A549 treated with Hydrocortisone at 1 μM for 4 hours (cell line): ENCODE measurements at places on chromosomes 2 and 18. TPM values are rescaled to one million over a fixed set of nuclear protein-coding genes. Genes with fewer than 3 reads are reported as not detected.

The ZRANB3 gene
- total RNA-seq = 4.5 to 6.0 TPM (median 5.3 TPM) in 5 replicates

The RAMP1 gene
- total RNA-seq = 0.15 TPM in 1 of 5 replicates, not detected in the others

The GNAL gene
- total RNA-seq = 4.7 to 6.8 TPM (median 5.8 TPM) in 5 replicates

The REEP1 gene
- total RNA-seq = 0.88 to 1.2 TPM (median 1.1 TPM) in 5 replicates

The PLEK gene
- not detected in 5 replicates for total RNA-seq

The GDF7 gene
- 0.07 to 0.13 TPM (median 0.09 TPM) in 5 replicates for total RNA-seq

The SF3B1 gene
- total RNA-seq = 123 to 138 TPM (median 127 TPM) in 5 replicates

The LOXL3 gene
- 0.28 to 0.57 TPM (median 0.40 TPM) in 5 replicates for total RNA-seq

The M1AP gene
- total RNA-seq = 0.03 TPM in 1 of 5 replicates, not detected in the others

The REG3A gene
- not detected in 5 replicates for total RNA-seq

The VWA3B gene
- 0.15 to 0.29 TPM (median 0.26 TPM) in 3 of 5 replicates, not detected in the others for total RNA-seq

The TFPI gene
- 39.7 to 63.5 TPM (median 50.6 TPM) in 5 replicates for total RNA-seq

The ARL5A gene
- total RNA-seq = 17.8 to 26.6 TPM (median 24.3 TPM) in 5 replicates

The INPP5D gene
- 0.43 to 0.69 TPM (median 0.54 TPM) in 5 replicates for total RNA-seq

The CXCR4 gene
- 0.46 to 0.99 TPM (median 0.56 TPM) in 5 replicates for total RNA-seq

The CYRIA gene
- total RNA-seq = 0.27 to 0.44 TPM (median 0.30 TPM) in 5 replicates

The QPCT gene
- total RNA-seq = 19.8 to 23.6 TPM (median 21.4 TPM) in 5 replicates

The DPP4 gene
- 0.61 to 1.2 TPM (median 0.76 TPM) in 5 replicates for total RNA-seq

The ACADL gene
- 0.08 to 0.15 TPM (median 0.14 TPM) in 5 replicates for total RNA-seq

The RGPD4 gene
- total RNA-seq = 0.03 to 0.07 TPM (median 0.05 TPM) in 4 of 5 replicates, not detected in the other

The TGIF1 gene
- 72.4 to 114 TPM (median 102 TPM) in 5 replicates for total RNA-seq

The DNAJC5G gene
- not detected in 5 replicates for total RNA-seq

The MROH2A gene
- total RNA-seq = 0.12 to 0.29 TPM (median 0.21 TPM) in 4 of 5 replicates, not detected in the other

The KCNJ3 gene
- not detected in 5 replicates for total RNA-seq

The PROKR1 gene
- not detected in 5 replicates for total RNA-seq

The SKA1 gene
- total RNA-seq = 10.9 to 16.1 TPM (median 12.0 TPM) in 5 replicates

The GPR75 gene
- total RNA-seq = 1.5 to 2.3 TPM (median 1.8 TPM) in 5 replicates

The CD302 gene
- total RNA-seq = 1.9 to 2.5 TPM (median 2.5 TPM) in 5 replicates

The LINC00305 gene
- not detected in 5 replicates for total RNA-seq

The LRRC30 gene
- not detected in 5 replicates for total RNA-seq

The NOTO gene
- 0.05 to 0.07 TPM in 2 of 5 replicates, not detected in the others for total RNA-seq

The FOXI3 gene
- 0.05 to 0.09 TPM (median 0.05 TPM) in 4 of 5 replicates, not detected in the other for total RNA-seq

The FBLN7 gene
- total RNA-seq = 0.44 to 0.66 TPM (median 0.56 TPM) in 5 replicates

The SLC9A4 gene
- not detected in 5 replicates for total RNA-seq

The MERTK gene
- 1.9 to 3.5 TPM (median 2.5 TPM) in 5 replicates for total RNA-seq

The TYW5 gene
- total RNA-seq = 6.6 to 8.3 TPM (median 6.8 TPM) in 5 replicates

The C1QL2 gene
- total RNA-seq = 0.37 to 0.61 TPM (median 0.48 TPM) in 5 replicates

The GCG gene
- total RNA-seq = not detected in 5 replicates

The UGT1A7 gene
- 2.9 to 4.8 TPM (median 3.8 TPM) in 5 replicates for total RNA-seq

The RAPH1 gene
- total RNA-seq = 5.6 to 8.6 TPM (median 7.1 TPM) in 5 replicates

The ITSN2 gene
- total RNA-seq = 15.2 to 25.7 TPM (median 21.4 TPM) in 5 replicates

The RUFY4 gene
- 0.09 TPM in 1 of 5 replicates, not detected in the others for total RNA-seq

The UGT1A8 gene
- total RNA-seq = 0.05 to 0.06 TPM in 2 of 5 replicates, not detected in the others

The SNED1 gene
- total RNA-seq = 0.47 to 1.2 TPM (median 0.83 TPM) in 5 replicates

The LOXHD1 gene
- not detected in 5 replicates for total RNA-seq

The RGPD3 gene
- total RNA-seq = 0.06 to 0.23 TPM (median 0.17 TPM) in 5 replicates

The LBX2 gene
- total RNA-seq = 2.4 to 4.3 TPM (median 3.6 TPM) in 5 replicates

The NCKAP5 gene
- total RNA-seq = 0.71 to 1.3 TPM (median 0.97 TPM) in 5 replicates

The ACVR1C gene
- total RNA-seq = 0.02 to 0.05 TPM in 2 of 5 replicates, not detected in the others

The MAL gene
- total RNA-seq = 0.15 to 0.23 TPM (median 0.20 TPM) in 5 replicates
